Activated CD4-positive, alpha-beta T cell treated with anti-CD3 and anti-CD28 coated beads, Interleukin-2, amount 10 ng/mL, durations not matched to agents 24 days and 14 days (primary cell): ENCODE measurements at places on chromosomes 4 and X. TPM values are rescaled to one million over a fixed set of nuclear protein-coding genes. Genes with fewer than 3 reads are reported as not detected.
A peak's percentile ranks its signal among the peaks of the same experiment; 100 is the strongest.

The TLR6 gene
- total RNA-seq: 0.88 and 1.1 TPM in 2 replicates

The TSPAN7 gene
- total RNA-seq: 0.19 TPM in 1 of 2 replicates, not detected in the other

The CWH43 gene
- total RNA-seq: not detected in 2 replicates

The H2BW2 gene
- not detected in 2 replicates for total RNA-seq

The SOX3 gene
- total RNA-seq: not detected in 2 replicates

- H3K36me3 ChIP-seq: no peaks in the 10 kb centered on the region
- H3K4me3 ChIP-seq: no peak overlapping the region
- H3K27ac ChIP-seq: no peak overlapping the region
- H3K27me3 ChIP-seq: peaks cover 28% of the 10 kb centered on the region
- DNase-seq: no peak
Observed at GRCh38 chr4:109123951-109124350, 178.5 kb downstream of the COL25A1 start.

DNA sequence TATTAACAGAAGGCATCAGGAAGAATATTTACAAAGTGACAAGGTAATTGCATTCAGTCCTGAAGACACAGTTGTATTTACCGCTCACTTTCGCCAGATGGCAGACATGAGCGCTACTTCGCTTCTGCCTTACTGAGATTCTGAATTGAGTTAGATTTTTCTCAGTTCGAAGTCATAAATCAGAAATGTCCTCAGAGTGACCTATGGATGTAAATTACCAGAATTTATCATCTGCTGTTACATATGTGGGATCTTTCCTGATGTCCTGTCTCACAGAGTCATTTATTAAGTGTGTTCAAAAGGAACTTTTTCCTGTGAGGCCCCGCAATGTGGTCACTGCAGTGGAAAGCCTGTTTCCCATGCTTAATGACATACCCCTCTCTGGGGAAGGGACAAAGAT lies 97.3 kb upstream of the DCLK2 start:
- no peak overlapping the region for H3K27ac ChIP-seq
- peaks cover 7% of the 10 kb centered on the region for H3K4me1 ChIP-seq
- H3K27me3 ChIP-seq: peaks cover 12% of the 10 kb centered on the region
- no peak overlapping the region for H3K4me3 ChIP-seq
- no peaks in the 10 kb centered on the region for H3K36me3 ChIP-seq

- H3K27ac ChIP-seq: no peak overlapping the region
- H3K36me3 ChIP-seq: peaks cover 2% of the 10 kb centered on the region
- H3K4me1 ChIP-seq: peaks cover 11% of the 10 kb centered on the region
- no peak for DNase-seq
- H3K4me3 ChIP-seq: no peak overlapping the region
- no peaks in the 10 kb centered on the region for H3K27me3 ChIP-seq
Observed at GRCh38 chr4:159197885-159198269, 95.0 kb downstream of the RAPGEF2 start.

DNA sequence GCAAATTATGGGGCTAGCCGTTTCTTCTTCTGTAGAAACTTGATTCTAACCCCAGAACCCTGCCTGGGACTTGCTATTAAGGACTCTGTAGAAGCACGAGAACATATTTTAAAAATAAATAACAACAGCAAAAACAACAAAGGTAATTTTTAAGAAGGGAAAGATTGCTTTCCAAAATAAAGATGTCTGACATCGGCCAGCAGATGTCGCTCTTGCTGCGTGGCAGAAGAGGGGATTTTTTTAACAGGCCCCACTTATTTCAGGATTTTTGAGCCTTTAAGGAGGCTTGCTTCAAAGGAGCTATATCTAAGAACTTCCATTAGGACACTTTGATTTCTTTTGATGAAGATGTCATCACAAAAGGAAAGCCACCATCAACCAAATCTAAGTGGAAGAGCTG lies 62.8 kb upstream of the EGFL6 start:
- H3K27ac ChIP-seq: no peak overlapping the region
- DNase-seq: peak; percentile 81
- no peaks in the 10 kb centered on the region for H3K36me3 ChIP-seq
- H3K4me3 ChIP-seq: no peak overlapping the region

GRCh38 chr4:173500841-173501591 lies 29.0 kb downstream of the HAND2 start:
- DNase-seq: peak; percentile 58
- H3K27me3 ChIP-seq: peaks cover 79% of the 10 kb centered on the region
- no peak overlapping the region for H3K27ac ChIP-seq
- no peaks in the 10 kb centered on the region for H3K4me1 ChIP-seq
- H3K36me3 ChIP-seq: peaks cover 2% of the 10 kb centered on the region

- DNase-seq: no peak
- H3K27me3 ChIP-seq: no peaks in the 10 kb centered on the region
- H3K4me1 ChIP-seq: no peaks in the 10 kb centered on the region
- H3K27ac ChIP-seq: no peak overlapping the region
- no peak overlapping the region for H3K4me3 ChIP-seq
Observed at GRCh38 chr4:68773699-68774098, 42.1 kb upstream of the UGT2B10 start.

GRCh38 chr4:111883557-111883999 lies 261.7 kb upstream of the FAM241A start:
- DNase-seq: no peak
- H3K4me3 ChIP-seq: no peak overlapping the region

DNA sequence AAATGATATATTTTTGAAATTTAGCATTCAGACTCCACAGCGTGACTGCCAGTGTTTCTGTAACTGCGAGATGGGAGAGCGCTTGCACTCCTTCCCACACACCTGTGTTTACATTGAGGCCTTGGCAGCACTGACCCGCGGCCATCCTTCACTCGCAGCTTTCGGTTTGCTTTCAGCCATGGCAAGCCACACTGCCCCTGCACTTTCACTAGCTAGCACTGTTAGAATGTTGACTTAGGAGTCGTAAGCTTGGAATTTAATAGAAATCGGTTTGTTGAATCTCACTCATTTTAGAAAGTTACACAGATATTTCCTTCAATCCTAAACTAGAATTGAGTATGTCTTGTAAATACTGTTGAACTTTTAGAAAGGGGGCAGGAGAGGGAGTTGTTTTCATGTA lies 136.2 kb downstream of the CFAP299 start:
- H3K4me1 ChIP-seq: no peaks in the 10 kb centered on the region
- H3K4me3 ChIP-seq: no peak overlapping the region
- H3K27me3 ChIP-seq: peaks cover 2% of the 10 kb centered on the region

GRCh38 chr4:126544276-126544675 lies 1088.5 kb upstream of the INTU start:
- no peaks in the 10 kb centered on the region for H3K27me3 ChIP-seq
- H3K27ac ChIP-seq: no peak overlapping the region
- H3K4me1 ChIP-seq: no peaks in the 10 kb centered on the region
- no peaks in the 10 kb centered on the region for H3K36me3 ChIP-seq
- DNase-seq: no peak
